AML-193 (cell line): ENCODE measurements at places on chromosomes 4 and X.

DNA sequence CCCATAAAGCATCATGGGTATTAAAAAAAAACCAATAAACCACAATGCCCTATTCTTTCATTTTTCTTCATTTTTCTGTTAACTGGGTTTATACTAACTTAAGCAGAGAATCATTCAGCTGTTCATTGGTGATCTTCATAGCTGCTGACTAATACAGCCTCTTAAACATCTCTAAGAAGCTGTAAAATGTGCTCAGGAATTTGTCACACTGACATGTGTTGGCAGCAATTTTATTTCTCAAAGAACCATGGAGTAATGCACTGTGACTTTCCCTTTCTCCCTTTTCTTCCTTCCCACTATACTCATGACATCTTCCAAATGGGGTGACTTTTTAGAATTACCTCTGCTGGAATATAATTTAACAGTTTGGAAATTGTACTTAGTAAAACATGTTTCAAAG, 315.4 kb downstream of the ANTXR2 start:
- DNase-seq: no peak

GRCh38 chrX:40278340-40279090, 180.8 kb upstream of the BCOR start:
- DNase-seq: no peak

DNA sequence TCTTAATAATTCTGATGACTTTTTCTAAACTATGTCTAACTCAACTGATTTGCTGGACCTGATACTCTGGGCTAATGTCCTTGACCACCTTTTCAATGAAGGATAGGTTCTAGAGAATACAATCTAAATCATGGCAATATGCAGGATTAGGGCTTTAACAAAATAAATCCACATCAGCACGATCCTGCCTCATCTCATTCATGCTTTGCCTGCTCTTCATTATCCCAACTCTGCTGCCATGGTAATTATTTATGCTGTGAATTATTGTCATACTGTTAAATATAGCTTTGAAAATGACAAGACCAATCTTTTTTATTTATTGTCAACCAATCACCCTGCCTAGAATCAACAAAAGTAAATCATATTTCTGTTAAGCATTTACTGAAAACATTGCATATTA, 2176.7 kb upstream of the AGA start:
- DNase-seq: no peak

GRCh38 chr4:98728871-98729270, 70.5 kb upstream of the TSPAN5 start:
- DNase-seq: no peak

DNA sequence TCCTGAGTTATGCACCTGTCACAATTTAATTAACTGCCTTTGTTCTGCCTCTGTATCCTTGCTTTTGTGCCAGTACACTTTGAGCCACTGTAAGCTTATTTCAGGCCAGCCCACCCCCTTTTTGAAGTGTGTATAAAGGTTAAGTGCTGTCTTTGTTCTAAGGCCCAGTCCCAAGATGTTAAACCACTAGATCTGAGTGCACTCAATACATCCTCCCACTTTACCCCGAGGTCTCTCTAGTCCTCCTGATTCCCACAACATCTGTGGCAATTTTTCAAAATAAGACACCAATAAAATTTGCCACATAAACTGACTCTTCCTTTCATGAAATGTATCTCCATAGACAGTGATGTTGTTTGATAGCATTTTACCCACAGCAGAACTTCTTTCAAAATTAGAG, 124.1 kb upstream of the SPIN4 start:
- no peak for DNase-seq

DNA sequence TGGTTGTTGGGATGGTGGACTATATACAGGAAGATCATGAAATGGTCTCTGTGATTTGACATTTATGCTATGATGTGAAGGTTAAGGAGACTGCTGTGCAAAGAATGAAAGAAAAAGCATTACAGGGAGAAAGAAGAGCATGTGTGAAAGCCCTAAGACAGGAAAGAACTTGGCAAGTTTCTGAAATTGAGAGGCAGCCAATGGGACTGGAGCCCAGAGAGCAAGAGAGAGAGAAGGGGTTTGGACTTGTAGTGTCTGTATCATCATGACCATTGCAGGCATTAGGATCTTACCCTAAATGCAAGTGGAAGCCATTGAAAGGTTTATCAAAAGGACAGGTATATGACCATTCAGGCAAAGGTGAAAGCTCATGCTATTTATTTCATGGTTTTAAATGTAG, 147.1 kb downstream of the NAA11 start:
- no peak for DNase-seq

DNA sequence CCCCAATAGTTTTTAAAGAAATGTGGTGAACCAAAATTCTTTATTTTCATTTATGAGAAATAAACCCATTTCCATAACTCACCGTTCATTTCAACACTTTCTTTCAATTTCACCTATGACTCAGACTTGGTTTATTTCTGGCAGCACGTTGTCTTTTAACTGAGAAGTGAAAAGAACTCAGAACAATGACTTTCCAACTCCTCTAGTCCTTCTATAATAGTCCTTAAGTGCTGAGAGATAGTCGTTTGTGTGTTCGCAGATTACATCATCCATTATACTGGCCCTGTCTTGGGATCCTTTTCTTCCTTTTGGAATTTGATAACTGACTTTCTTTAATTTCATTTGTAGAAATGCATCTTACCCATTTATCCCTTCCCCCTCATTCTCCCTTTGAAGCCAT, 113.6 kb downstream of the GLUD2 start:
- DNase-seq: no peak

DNA sequence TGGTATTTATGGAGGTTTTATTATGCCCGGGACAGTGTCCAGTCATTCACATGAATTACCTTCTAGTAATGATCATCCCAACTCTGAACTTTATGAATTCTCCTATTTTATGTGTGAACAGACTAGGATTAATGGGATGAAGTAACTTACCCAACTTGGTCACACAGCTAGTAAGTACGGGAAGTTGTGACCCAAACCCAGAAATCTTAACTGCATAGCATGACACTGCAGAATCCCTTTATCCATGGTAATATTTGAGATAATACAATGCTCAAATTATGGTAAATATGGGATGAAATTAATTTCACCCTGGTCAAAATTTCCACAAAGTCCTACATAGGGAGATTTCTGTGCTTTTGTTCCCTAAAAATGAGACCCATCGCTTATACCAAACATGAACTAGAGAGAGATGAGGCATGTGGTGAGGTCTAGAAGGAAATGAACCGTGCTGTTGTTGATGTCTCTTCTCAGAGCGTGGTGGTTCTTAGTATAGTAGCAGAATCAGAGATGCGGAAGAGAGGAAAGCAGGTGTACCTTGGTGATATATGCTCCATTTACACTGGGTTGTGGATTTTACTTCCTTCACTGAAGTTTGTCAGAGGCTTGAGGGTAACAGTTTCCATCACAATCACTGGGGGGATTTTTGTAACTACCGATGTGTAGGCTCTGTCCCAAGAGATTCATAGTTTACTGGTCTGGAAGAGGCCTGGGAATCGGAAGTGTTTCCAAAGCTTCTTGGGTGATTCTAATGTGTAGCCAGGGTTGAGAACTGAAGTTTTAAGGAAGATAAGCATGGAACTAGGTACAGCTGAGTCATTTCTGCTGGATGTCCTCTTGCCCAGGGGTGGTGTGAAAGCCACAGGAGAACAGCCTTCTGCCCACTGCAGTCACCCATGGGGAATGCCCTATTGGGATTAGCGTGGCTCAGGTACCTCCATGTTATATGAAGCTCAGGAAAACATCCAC, 30.2 kb upstream of the FAM9C start:
- no peak for DNase-seq

DNA sequence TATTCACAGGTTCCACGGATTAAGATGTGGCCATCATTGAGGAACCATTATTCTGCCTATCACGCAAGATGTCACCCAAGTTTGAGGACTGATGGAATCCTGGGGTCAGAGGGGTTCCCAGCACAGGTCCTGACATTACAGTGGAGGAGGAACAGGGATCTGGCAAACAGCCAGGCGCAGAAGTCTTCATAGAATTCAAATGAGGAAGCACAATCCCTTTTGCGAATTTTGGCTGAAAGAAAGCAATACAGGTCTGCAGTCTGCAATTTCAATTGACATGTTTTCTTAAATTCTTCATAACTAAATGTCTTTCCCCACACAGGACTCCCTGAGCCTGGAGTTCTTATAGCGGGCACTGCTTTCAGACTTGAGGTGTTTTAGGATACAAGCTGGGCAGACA, 14.5 kb downstream of the DOCK11 start:
- DNase-seq: no peak
